NCI-H460 (cell line): ENCODE measurements at places on chromosomes 13 and 19.

GRCh38 chr19:55352040-55352439 lies 2.5 kb downstream of the COX6B2 start:
- DNase-seq, result no peak

- no peak for DNase-seq
Measured at GRCh38 chr19:7063339-7063738, 4.9 kb upstream of the MBD3L3 start.

DNA sequence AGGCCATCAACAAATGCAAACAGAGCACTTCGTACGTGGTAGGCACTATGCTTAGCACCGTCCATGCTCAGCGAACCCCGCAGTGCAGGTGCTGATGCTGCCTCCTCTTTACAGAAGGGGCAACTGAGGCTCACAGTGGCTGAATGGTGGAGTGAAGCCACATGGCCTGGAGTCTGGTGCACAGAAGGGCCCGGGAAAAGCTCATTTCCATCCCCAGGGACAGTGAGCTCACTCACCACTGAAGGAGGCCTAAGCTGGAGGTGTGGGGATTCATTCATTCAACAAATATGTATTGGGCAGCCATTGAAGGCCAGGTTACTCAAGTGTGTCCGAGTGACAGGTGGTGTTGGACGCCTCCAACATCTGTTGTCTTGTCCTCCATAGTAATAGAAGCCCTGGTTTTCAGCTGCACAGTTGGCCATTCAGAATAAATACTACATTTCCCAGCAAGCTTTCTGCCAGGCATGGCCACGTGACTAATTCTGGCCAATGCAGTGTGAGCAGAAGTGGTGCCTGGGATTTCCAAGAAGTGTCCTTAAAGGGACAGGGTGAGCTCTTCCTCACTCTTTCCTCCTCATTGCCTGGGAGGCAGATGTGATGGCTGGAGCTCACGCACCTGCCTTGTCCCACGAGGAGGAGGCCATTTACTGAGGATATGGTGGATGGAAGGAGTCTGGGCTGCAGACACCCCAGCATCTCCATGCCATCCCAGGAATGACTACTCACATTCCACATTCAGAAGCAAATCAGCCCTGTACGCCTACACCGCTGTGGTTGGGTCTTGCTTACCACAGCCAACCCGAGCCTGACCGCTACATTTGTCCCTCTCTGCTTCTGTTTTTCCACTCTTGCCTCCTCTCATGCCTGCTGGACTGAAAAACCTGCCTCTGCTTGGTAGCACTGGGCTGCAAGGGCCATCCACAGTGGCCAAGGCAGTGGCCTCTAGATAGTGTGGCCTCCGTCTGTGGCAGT lies 2.3 kb upstream of the ZNRF4 start:
- no peak for DNase-seq

GRCh38 chr19:44260343-44260681 lies 626 bp downstream of the ZNF233 start:
- no peak for DNase-seq

- DNase-seq, result no peak
Measured at GRCh38 chr19:10643172-10643967, 10.8 kb upstream of the ILF3 start.

DNA sequence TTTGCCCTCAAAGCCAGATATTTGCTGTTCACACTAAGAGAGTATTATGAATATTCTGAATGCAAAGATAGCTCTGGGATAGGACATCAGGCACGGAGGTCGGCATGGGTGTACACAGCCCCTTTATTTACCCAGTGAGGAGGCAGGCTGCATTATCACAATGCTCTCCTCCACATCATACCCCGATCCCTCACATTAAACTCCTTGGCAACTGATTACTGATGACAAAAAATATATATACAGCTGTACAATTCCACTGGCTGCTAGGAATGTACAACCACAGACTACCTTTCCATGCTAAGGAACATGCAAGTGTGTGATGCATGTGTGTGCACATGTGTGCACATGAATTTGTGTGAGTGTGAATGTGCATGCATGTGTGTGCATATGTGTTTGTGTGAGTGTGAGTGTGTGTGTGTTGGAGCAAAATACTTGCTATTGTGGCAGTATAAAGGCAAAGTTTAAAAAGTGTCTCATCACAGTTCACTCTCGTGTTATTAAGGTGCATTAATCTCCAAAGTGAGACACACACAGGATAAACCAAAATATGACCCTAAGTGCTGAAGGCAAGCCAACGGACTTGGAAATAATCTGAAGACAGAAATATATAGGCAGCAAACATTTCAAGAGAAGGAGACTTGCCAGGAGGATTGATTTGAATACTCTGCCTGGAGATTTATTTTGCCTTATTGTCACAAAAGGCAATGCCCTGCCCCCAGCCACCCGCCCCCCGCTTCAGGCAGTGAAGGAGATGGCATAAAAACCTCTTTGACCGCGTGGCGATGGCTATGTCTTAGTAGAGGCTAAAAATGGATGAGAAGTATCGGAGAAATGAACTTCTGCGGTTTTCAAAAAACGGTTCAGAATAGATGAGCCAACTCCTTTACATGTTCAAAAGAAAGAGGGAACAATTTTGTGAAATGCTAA lies 274.8 kb downstream of the TSHZ3 start:
- no peak for DNase-seq

DNA sequence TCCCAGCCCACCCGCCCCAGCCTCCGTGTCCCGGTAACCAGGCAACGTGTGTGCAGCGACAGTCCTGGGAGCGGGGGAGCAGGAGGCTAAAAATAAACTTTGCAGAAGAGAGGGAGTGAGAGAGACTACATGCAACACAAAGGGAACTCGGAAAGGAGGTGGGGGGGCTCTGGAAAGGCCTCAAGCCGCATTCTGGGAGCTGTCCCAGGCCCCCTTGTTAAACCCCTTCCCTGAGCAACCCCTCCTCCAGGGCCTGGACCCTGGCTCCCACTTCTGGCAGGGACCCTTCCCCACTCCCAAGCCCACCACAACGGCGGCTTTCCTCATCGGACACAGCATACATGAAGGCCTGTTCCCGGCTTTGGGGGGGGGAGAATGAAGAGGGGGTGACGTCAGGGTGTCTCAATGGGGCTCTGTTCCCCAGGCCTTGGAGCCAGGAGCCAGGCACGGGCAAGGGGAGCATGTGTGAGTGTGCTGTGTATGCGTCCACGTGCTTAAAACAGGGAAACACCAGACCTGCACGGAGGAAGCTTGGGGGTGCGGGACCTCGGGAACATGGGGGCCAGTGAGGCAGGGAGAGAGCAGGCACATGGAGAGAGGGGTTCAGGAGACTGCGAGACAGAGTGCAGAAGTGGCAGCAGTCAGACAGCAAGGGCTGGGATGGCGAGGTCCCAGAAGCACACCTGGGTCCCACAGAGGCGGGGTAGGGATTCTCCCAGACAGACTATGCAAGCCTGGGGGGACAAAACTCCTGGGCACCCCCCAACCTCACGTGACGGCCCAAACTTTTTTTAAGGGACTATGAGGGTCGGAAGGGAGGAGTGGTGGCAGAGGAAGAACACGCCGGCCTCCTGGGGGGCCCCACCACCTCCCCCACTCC lies 2.3 kb downstream of the ERF start:
- no peak for DNase-seq

- no peak for DNase-seq
Measured at GRCh38 chr13:70964874-70965273, 856.6 kb upstream of the KLHL1 start.

GRCh38 chr19:58181902-58182576 lies 822 bp upstream of the ZNF274 start:
- DNase-seq, result peak; percentile 35

DNA sequence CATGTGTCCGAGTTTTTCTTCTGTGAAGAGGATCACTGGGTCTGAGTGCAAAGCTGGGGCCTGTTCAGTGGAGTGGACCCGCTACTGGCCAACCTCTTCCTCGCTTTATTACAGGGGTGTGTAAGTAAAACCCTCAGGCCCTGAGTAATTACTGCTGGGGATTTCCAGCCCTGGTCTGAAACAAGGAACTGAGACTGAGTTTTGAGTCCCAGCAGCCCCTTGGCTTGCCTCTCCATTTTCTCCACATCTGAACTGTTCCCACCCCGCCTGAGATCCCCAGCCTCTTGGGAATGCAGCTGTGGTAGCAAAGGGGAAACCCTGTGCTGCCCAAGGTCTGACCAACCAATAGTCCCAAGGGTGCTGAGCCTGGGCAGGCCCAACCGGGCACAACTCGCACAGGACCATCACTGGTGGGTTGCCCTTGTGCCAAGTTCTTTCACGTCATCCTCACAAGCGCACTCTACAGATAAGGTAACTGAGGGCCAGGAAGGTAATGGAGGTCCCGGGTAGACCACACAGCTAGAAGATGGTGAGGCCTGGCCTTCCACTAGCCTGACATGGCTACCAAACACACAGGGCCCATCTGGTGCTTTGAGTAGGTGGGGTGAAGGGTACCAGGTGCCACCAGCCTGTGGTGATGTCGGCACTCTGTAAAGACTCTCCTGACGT lies 13.7 kb upstream of the SLC35E1 start:
- DNase-seq, result no peak

DNA sequence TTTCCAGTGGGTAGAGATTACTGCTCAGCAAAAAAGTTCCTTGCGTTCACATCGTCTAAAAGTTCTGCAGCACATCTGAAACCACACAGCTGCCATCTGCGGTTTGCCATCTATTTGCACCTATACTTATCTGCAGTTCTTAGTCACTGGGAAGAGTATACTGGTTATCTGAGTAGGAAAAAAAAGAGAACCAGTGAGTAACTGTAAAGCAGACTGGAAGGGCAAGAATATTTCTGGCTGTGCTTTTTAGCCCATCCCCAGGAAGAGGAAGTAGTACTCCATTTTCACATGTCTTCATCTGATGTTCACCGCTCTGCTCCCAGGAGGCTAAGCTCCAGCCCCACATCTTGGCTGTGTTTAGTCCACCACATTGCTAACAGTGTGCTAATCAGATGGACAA lies 35.6 kb downstream of the EFNB2 start:
- no peak for DNase-seq

GRCh38 chr13:48492096-48492440 lies 40.8 kb downstream of the RCBTB2 start:
- DNase-seq, result no peak

DNA sequence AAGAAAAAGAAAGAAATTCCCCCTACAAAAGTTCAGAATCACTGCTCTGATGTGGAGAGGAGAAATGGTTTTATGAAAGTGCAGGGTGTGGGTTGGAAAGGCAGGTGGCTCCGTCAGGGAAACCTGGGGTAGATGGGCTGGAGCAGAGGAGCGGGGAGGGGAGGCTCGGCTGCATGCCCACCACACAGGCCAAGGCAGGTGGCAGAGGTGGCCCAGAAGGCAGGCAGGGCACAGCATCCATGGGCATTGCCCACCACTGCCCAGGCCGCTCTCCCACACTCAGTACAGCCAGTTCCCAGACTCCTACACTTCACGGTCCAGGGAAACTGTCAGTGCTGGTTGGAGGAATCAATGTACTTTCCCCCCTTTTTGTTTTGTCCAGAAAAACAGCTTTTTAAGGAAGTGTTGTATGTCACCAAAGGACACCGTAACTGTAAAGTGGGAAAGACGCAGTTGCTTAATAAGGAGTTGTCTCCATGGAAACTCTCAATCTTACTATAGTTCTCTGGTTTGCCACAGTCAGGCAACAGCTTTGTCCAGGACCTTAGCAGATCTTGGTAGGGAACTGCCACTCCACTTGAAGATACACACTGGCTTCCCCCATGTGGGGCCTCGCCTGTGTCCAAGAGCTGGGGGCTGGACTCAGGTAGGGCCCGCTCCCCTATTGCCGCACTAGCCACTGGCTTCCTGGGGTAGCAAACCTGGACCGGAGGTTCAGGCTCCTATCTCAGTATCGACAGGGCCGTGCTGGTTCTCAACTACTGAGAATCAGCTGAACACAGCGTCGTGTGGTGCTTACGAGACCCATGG lies 82.9 kb downstream of the RAB20 start:
- DNase-seq, result no peak

- DNase-seq, result no peak
Measured at GRCh38 chr13:98512774-98513665, 63.9 kb downstream of the STK24 start.

DNA sequence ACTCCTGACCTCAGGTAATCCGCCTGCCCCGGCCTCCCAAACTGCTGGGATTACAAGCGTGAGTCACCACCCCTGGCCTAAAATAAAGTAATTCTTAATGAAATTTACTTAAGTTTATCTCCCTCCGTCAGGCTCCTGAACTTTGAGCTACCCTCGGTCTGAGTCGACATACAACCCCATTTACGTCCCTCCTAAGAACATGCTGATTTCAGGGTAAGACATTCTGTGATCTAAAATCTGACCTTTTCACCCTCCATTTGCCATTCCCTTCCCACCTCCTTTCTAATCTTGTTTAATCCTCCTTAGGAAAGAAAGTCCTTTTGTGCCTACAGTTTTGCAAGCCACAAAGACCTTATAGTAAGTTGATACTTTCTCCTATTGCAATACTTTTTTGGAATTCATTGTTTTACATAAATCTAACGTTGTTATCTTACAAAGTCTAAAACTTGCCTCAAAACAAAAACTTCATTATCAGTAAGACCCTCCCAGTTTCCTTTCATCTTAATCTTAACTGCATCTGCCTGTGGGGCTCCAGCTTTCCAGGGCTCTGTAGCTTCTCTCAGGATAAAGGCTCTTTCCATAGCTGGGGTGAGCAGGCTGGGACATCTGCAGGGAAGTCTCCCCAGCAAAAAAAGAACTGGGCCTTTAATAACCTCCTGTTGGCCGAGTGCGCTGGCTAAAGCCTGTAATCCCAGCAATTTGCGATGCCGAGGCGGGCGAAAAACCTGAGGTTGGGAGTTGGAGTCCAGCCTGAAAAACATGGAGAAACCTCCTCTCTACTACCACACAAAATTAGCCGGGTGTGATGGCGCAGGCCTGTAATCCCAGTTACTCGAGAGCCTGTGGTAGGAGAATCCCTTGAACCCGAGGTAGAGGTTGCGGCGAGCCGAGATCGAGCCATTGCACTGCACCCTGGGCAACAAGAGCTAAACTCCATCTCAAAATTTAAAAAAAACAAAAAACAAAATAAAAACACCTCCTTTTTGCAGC lies 143.1 kb downstream of the ZNF737 start:
- no peak for DNase-seq

GRCh38 chr13:30565658-30566057 lies 52.1 kb upstream of the USPL1 start:
- no peak for DNase-seq

- no peak for DNase-seq
Measured at GRCh38 chr19:55433292-55433691, 9.8 kb downstream of the SHISA7 start.

- DNase-seq, result no peak
Measured at GRCh38 chr13:113437408-113438010, 15.8 kb downstream of the ADPRHL1 start.

- DNase-seq, result no peak
Measured at GRCh38 chr19:48544856-48545750, 6.9 kb upstream of the SULT2B1 start.
